ENCODE measurements at places on chromosomes 6 and 20.

GRCh38 chr20:64160526-64161355 lies 3.5 kb upstream of the MYT1 start:
- DNase-seq, result peak; percentile 65

GRCh38 chr6:49951926-49952325 lies 12.0 kb downstream of the DEFB114 start:
- DNase-seq, result no peak

- no peak for DNase-seq
Measured at GRCh38 chr20:62346398-62347150, 20.5 kb downstream of the LAMA5 start.

GRCh38 chr20:22775671-22776139 lies 191.3 kb upstream of the FOXA2 start:
- no peak for DNase-seq

- DNase-seq, result no peak
Measured at GRCh38 chr6:144415835-144416237, 130.7 kb downstream of the UTRN start.

GRCh38 chr6:147611992-147612391 lies 103.5 kb downstream of the SAMD5 start:
- no peak for DNase-seq

DNA sequence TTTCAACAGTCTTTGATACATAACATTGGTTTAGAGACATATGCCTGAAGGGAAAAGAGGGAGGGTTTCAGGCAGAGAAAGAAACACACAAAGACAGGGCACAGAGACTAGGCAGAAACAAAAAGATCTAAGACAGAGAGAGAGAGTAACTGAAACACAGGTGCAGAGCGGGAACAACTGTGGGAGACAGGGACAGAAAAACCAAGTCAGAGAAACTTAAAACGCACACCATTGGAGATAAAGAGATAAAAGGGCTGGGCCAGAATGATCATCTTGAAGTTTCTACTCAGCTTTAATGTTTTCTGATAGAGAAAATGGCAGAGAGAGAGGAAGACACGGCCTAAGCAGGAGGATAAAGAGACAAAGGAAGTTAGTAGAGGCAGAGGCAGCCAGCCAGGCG lies 11.8 kb downstream of the UNC5CL start:
- DNase-seq, result no peak

GRCh38 chr6:112296122-112296521 lies 41.8 kb upstream of the LAMA4 start:
- DNase-seq, result no peak

DNA sequence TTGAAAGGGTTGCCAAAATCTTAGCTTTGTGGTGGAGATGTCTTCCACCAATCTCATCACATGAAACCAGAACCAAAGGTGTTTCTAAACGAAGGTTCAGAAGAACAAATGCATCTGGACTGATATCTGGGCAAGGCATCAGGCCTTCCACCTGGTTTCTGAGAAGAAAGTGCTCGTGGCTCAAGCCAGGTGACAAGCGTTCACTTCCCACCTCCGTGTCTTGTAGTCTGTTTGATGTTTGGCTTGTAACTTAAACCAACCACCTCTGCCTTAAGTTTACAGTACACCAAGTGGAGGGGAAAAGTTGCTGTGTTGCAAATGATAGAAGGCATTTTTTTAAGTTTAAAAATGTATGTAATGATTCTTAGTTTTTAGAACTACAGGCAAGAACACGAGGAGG lies 66.9 kb upstream of the MAP3K7 start:
- DNase-seq, result no peak

GRCh38 chr6:29627755-29628418 lies 5.1 kb downstream of the GABBR1 start:
- DNase-seq, result no peak

- no peak for DNase-seq
Measured at GRCh38 chr6:104548297-104548696, 311.4 kb downstream of the HACE1 start.

- DNase-seq, result no peak
Measured at GRCh38 chr20:31747640-31748039, 8.6 kb downstream of the TPX2 start.

DNA sequence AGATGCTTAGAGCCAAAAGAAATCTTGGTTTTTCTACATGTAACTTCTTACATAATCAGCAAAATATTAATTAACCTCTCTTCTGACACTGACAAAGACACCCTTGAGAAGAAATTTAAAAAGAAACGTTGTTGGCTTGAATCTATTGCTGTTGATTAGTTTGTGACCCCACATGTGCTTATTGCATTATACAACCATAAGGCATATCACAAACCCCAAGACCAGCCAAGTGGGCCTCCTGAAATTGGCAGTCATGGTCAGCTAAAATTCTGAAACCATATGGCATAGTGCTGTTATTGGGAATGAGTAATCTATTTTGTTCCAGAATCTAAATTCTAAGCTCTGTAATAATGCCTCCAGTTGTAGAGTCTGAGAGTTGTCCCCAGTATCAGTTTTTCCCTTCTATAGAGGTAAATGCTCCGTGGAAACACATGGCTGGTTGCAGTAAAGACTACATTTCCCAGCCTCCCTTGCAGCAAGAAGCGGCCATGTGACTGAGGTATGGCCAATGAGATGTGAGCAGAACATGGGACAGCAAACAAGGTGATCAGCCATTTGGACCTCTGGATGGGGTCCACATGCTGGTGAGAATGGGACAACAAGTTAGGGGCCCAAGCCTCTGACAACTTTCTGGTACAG lies 42.3 kb upstream of the PTPN1 start:
- DNase-seq, result no peak

- no peak for DNase-seq
Measured at GRCh38 chr20:59718071-59718470, 113.7 kb downstream of the PHACTR3 start.

DNA sequence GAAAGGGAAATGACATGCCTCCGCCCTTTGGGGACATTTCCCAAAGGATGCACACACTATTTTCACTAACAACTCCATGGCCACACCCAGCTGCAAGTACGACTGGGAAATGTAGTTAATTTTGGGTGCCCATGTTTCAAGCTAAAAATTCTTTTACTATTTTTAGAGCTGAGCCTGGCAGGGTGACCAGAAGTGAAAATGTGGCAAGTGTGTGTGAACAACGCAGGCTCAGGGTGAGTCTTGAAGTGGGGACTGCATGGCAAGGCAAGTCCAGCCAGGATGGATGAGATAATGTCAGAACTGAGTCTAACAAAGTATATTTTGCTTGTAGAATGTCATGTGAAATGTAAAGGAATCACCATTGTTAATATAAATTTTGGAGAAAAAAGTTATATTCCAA lies 17.0 kb upstream of the CD109 start:
- no peak for DNase-seq

DNA sequence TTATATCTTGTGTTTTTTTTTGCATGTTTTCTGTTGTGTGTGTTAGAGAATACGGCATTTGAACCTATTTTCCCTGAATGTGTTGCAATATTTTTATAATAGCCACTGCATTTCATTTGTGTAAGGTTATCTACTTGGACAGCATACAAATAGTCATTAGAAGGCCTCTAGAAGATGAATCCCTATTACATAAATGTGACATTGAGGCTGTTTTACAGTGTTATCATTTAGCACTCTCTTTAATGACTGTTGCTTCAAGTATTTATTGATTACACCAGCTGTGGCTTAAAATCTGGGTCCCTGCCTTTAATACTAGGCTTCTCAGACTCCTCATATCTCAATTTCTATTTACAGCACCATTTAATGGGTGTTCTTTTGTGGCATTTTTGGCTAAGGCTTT lies 465.8 kb downstream of the FRK start:
- no peak for DNase-seq

GRCh38 chr6:40550202-40551101 lies 36.7 kb downstream of the LRFN2 start:
- no peak for DNase-seq

GRCh38 chr6:122322824-122323223 lies 76.6 kb upstream of the HSF2 start:
- DNase-seq, result no peak

- DNase-seq, result no peak
Measured at GRCh38 chr6:44662461-44663121, 275.1 kb downstream of the CDC5L start.

- no peak for DNase-seq
Measured at GRCh38 chr20:56217829-56218228, 30.7 kb upstream of the MC3R start.

- no peak for DNase-seq
Measured at GRCh38 chr20:61303675-61304074, 51.6 kb downstream of the CDH4 start.

GRCh38 chr20:16517946-16518783 lies 55.1 kb downstream of the KIF16B start:
- peak; percentile 2 for DNase-seq

DNA sequence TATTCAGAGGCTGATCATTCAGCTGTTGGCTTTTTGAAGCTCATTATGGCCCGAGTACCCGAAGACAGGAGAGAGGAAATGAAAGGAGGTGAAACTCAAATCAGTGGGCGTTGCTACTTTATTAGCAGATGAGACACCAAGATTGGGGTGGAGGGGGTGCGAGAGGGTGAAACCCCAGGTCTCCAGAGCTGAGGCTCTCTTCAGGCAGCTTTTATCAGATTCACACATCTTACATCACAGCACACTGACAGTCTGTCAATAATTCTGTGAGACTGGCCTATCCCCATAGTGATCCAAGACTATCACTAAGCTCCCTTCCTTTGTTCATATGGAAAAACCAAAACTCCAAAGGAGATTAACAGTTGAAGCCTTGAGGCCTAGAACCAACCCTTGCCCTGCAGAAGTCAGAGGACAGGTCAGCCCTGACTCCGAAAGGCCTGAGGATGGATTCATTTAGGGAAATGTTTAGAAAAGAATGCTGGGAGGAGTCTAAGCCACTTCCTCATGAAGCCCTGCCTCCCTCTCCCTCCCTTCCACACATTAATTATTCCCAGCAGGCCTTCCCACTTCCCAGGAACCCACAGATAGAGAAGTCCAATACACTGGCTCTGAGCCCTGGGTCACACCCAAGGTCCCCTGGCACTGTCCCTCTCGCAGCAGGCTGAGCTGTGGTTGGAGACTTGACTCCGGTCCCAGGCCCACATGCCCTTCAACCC lies 23.2 kb downstream of the TRERF1 start:
- no peak for DNase-seq

GRCh38 chr6:81979329-81979728 lies 226.8 kb upstream of the TENT5A start:
- DNase-seq, result no peak

DNA sequence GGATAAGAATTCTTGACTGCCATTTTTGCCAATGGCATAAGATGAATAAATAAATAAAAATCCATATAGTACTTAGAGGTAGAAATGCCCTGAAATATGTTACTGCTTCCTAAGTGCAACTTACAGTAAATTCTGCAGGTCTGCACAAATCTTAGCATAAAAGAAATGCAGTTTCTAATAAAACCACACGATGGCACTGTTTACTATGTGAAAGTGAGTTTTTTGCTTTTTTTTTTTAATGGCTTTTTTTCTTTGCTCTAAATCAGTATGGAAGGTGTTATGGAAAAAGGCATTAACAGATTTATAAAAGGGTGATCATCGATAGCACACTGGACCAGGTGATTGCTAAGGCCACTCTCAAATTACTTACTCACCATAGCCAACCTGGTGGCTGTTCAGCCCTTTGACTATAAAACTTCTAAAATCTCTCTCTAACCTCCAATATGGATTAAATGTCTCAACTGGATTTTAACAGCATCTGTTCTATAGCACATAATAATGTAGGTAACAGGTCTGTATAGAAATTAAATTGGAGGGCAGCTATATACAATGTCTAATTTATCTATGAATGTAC lies 45.8 kb downstream of the AHI1 start:
- peak; percentile 7 for DNase-seq

DNA sequence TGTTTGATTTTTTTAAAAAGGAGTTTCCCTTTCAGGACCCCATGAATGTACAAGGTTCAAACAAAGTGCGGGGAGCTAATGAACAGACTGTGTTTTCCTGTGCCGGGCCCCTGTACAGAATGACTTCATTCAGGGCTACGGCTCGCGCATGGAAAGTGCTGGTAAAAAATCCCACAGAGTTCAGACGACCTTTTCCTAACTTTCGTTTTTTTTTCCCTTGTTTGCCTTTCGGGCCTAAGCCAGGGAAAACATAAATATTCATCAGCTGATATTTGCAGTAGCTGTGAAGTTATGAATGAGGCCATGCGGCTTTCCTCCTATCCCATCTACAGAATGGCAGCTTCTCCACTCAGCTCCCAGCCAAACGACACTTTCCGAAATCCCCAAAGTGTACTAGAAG lies 74.0 kb downstream of the HAO1 start:
- no peak for DNase-seq

DNA sequence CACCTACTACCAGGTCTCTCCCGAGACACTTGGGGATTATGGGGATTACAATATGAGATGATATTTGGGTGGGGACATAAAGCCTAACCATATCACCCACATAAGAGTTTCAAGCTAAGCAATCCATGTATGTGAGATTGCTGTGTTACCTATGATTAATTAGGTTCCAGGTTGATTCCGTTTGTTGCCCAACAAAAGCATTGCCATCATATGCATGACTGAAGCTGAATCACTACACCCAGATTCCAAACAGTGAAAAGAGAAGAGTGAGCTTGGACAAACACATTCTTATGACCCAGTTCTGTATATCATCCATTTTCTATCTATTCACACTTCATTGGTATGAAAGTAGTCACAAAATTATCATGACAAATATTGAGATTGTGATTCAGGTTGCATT lies 952.5 kb upstream of the MAN1A1 start:
- no peak for DNase-seq

DNA sequence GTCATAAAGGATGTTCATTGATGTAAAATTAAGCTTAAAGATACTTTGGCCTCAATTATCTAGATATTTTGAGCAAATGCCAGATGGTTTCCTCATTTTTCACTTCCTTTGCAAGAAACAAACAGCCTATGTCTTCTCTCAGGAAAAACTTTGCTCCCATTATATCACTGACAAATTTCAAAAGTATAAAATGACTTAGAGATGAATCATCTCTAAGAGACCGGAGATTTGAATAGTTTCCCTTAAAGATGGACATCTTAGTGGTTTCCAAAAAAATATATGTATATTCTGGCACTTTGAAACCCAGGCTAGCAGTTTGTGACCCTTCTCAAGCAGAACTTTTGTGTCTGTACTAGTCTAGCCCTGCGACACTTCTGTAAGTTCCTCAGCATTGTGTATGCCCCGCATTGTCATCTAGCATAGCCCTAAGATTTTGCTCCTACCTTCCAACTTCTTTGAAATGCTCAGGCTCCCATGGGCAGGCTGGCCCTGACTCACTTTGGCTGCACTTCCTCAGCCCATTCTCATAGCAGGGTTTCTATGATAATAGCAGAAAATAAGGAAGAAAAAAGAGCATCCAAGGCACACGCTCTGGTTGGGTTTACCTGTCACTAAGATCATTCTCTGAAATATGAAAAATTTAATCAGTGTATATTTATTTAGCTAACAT lies 25.7 kb upstream of the POU3F2 start:
- no peak for DNase-seq

DNA sequence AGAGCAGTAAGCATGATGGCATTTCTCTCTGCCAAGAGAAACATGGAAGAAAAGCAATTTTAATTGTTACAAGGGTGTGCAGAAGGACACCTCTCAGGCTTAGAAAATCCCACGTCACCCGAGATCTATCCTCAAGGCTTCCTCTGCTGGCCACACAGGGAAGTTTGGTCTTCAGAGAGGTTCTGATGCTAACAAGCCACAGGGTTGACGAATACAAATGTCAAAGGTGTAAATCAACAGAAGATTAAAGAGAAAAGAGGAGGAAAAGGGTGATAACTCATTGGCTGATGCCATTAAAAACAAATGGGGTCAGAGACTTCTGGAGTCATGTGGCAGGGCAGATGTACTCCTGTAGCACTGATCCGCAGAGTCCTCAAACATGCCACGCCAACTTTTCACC lies 33.6 kb upstream of the SPDEF start:
- DNase-seq, result no peak

- no peak for DNase-seq
Measured at GRCh38 chr20:46305973-46306360, 2.3 kb downstream of the CDH22 start.
